ENCODE measurements at places on chromosomes 16 and 17.

DNA sequence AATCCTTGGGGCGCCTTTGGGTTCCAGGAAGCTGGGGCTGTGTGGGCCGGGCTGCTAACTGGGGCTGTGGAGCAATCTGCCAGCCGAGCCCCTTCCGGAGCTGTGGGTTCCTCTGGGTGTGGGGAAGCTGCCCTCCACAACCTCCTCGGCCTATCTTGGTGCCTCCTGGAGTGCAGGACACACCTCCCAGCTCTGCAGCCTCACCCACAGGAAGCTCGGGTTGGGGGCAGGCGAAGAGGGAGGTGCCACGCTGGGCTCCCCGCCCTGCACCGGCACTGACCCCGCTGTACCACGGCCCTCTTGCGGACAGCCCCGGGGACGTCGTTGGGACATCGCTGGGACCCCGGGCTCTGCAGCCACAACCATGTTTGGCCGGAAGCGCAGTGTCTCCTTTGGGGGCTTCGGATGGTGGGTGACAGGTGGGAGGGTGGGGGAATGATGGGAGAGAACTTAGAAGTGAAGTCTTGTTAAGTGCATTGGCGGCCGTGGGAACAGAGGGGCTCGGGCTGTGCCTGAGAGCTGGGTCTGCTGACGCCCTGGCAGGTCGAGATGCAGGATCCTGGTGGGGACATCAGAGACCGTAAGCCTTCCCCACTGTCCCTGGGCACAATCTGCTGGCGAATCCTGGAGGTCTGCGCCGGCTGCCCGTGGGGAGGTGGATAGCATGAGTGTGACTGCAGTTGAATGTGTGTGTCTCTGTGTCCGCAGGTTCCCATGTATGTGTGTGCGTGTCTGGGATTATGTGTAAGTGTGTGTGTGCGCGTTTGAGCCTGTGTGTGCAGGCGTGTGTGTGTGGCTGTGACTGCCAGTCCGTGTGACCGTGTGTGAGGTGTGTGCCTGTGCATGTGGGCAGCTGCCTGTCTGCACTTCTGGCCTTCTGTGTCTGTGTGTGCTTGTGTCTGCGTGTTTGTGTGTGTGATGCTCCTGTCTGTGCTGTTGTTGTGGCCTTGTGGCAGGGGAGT is at the start of gene RAP1GAP2:
Gene RAP1GAP2, plus strand, starts transcription at position 275 of the 962 bp plus-strand sequence. Its CDS starts 90 bp downstream, at position 365.
- peak; percentile 65 for DNase-seq

DNA sequence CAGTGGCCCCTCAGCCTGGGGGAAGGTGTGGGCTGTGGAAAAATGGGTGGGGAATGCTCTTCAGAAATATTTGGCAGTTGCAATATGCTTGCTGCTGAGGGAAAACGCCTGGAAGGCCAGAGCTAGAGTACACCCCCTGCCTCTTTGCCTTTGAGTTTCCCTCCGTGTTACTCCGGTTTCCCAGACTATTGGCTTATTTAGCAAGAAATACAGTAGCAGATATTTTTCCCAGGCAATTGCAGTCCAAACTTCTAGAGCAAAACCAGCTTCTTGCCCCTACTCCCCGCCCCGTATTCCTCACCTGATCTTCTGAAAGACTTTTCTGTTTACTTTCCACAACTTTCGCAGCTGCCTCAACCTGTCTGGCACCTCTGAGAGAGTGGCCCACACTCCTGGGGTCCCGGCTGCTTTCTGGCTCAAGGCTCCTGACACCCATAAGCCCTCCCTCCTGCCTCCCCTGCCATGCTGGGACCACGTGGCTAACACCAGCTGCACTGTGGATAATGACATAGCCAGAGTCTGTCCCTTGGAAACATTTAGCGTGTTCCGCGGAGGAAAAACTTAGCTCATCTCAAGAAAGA is 45.8 kb upstream of the HELZ start:
- DNase-seq = no peak

DNA sequence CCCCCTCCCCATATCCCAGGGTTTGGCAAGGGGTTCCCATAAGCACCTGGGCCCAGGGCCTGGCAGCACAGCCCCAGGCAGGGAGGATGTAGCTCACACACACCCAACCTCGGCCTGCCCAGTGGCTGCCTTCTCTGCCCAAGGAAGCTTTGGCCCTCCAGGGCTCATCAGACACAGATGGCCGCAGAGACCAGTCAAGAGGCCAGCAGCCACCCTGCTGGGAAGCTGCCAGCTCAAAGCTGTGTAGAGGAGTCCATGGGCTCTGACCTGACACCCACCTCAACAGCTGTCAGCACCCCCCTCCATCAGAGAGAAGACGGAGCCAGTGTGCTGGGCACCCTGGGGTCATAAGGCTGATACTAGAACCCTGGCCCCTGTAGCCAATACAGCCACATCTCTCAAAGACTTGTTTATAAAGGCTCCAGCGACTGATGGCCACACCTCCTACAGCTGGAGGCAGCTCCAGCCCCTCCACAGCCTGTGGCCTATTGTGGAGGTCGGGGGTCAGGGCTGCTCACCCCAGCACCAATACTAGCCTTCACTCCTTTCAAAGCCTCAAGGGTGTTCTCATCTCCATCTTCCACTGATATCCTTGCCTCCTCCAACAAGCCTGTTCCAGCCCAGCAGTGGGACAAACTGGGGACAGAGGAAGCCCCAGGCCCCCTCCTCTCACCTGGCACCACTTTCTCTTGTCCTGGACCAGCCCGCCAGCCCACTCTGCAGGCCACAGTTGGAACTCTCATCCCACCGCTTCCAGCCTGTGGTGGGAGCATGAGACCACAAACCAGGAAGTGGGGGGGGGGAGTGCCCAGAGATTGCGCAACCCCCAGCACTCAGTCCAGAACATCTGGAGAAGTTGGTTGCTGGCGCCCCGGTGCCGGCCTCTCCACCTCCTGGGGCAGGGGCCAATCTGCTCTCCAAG is 2.2 kb upstream of the MPG start:
- DNase-seq = no peak

DNA sequence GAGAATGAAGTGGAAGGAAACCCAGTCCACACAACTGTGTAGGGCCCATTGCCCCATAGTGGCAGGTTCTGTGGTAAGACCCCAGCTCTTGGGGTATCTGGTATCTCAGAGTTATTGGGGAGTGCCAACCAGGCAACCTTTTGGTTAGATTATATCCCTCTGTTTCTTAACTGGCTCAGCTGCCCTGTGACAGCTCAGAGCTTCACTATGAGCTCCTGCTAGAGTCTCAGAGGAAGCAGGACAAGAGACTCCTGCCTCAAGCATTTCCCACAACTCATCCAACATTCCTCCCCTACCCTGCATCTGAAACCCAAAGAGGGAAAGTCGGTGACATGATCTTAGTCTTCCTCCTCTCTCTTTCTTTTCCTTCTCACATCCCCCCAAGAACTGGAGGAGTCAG is 292.3 kb downstream of the SHISA9 start:
- DNase-seq = no peak

DNA sequence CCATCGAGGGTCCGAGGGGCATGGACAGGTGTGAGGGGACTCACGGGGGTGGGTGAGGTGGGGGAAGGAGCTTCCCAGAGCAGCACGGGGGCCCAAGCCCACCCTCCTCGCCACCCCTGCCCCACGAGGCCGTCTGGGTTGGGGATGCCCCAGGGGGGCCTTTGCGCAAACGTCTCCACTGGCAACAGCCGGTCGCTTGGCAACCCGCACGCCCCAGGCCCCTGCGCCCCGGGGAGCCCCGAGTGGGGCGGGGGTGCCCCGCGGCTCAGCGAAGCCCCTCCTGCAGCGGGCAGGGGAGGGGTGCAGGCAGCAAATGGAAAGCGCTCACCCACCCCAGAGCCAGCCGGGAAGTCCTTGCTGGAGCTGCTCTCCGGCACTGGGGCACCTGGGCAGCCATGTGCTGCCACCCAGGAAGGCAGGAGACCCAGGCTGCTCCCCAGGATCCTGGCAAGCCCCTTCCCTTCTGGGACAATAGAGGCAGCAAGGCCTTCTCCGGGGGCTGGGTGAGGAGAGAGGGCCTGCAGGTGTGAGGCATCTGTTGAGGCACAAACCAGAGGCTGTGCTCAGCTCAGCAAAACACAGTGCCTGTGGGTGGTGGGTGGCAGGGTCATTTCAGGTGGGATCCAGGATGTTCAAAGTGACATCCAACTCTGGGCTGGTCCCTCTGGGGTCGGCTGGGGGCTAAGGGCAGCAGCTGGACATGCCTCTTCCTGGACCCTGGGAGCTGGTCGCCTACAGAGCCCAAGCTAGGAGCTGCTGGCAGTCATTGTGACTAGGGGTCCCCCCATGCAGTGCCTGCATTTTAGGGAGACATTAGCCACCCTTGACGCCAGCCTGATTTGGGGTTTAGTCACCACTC is 80.9 kb upstream of the CBX4 start:
- no peak for DNase-seq

GRCh38 chr17:31915456-31916100 is 14.1 kb upstream of the UTP6 start:
- DNase-seq = no peak

GRCh38 chr17:44198721-44199552 is 747 bp downstream of the ATXN7L3 start:
- peak; percentile 62 for DNase-seq

DNA sequence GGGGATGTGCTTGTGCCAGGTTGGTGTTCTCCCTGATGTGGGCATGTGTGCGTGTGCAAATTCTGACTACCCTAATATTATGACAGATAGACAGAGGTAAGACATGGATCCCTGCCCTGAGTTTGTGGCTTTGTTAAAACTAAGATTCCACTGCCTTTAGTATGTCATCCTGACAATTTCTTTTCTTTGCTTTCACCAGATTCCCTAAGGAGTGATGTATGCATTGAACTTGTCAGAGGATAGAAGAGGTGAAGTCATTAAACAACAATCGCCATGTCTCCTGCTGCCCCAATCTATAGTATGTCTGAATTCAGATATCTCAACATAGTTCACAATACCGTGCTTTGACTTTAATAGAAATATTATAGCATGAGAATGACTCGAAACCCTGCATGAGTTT is 137.1 kb upstream of the ELAC2 start:
- DNase-seq = no peak

DNA sequence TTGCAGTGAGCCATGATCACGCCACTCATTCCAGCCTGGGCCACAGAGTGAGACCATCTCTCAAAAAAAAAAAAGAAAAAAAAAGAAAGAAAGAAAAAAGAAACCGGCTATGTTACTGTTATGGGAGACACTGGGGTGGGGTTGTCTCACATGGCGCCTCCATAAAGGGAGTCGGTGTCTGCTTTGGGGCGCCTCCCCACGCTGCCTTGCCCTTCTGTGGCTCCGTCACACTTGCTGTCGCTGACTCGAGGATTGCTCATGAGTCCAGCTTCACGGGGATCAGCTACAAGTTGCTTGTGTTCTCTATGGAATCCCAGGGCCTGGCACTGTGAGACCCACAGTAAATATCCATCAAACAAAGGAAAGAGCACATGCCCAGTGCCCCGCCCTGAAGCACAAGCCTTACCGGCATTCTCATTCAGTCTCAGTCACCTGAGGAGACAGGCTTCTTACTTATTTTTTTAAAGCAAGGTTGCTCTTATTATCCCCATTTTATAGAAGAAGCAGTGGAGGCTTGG is 40.6 kb upstream of the ZNF423 start:
- DNase-seq = no peak

DNA sequence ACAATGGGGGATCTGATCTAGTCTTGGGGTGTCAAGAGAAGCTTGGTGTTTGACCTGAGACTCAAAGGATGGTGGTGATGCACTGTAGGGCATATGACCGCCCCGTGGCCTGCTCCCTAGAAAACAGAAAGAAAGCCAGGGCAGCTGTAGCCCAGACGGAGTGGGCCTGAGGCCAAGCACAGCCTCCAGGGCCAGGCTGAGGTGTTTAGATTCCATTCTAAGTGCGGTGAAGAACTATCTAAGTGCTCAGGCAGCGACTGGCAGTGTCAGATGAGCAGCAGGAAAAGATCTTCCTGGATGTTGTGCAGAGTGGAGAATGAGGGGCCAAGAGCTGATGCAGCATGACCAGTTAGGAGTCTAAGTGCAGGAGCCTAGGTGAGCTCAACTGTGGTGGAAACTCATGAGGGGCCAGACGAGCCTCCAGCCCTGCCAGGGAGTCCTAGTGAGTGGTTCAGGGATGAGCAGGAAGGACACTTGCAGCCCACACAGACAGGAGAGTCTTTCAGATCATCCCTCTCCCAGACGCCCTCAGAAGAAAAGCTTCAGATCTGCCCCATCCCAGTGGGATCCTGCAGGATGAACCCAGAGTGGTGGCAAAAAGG is 314.2 kb upstream of the CCL2 start:
- no peak for DNase-seq

Measured in naive thymus-derived CD8-positive, alpha-beta T cell (primary cell).